ENCODE measurements at places on chromosomes 3 and 15. TPM values are rescaled to one million over a fixed set of nuclear protein-coding genes. Genes with fewer than 3 reads are reported as not detected.

The SPATA12 gene
- total RNA-seq, result not detected

The AMOTL2 gene
- total RNA-seq, result 0.12 TPM

GRCh38 chr3:56125358-56126005 is 342.8 kb downstream of the ERC2 start:
- DNase-seq, result no peak
- H3K27me3 ChIP-seq, result no peaks in the 10 kb centered on the region
- H3K36me3 ChIP-seq, result no peaks in the 10 kb centered on the region
- no peak overlapping the region for H3K27ac ChIP-seq
- H3K4me1 ChIP-seq, result no peaks in the 10 kb centered on the region

- H3K4me1 ChIP-seq, result peaks cover 4% of the 10 kb centered on the region
- peaks cover 30% of the 10 kb centered on the region for H3K27me3 ChIP-seq
- H3K4me3 ChIP-seq, result no peak overlapping the region
- no peak for DNase-seq
- no peak overlapping the region for H3K27ac ChIP-seq
Observed at GRCh38 chr15:93105485-93105884, 16.5 kb upstream of the RGMA start.

- no peak for DNase-seq
- H3K4me1 ChIP-seq, result peaks cover 4% of the 10 kb centered on the region
- no peak overlapping the region for H3K27ac ChIP-seq
- H3K4me3 ChIP-seq, result no peak overlapping the region
Observed at GRCh38 chr15:83278191-83278590, 6.3 kb downstream of the BNC1 start.

DNA sequence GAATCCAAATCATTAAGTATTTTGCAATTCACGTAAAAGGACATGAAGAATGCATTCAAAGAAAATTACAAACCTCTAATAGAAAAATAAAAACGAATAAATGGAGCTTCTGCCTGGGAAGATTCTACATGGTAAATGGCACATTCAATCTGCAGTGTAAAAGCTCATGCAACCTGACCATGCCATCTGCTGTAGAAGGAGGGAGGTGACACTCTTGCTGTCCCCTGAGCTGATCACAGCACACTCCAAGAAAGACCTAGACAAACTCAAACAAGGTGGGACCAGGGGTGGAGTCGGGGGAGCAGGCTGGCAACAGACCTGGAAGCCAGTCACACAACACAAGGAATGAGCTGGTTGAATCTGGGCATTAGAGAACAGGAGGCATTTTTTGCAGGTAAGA is 101.8 kb downstream of the BDH1 start:
- H3K36me3 ChIP-seq, result no peaks in the 10 kb centered on the region
- H3K4me3 ChIP-seq, result no peak overlapping the region
- no peak overlapping the region for H3K27ac ChIP-seq

DNA sequence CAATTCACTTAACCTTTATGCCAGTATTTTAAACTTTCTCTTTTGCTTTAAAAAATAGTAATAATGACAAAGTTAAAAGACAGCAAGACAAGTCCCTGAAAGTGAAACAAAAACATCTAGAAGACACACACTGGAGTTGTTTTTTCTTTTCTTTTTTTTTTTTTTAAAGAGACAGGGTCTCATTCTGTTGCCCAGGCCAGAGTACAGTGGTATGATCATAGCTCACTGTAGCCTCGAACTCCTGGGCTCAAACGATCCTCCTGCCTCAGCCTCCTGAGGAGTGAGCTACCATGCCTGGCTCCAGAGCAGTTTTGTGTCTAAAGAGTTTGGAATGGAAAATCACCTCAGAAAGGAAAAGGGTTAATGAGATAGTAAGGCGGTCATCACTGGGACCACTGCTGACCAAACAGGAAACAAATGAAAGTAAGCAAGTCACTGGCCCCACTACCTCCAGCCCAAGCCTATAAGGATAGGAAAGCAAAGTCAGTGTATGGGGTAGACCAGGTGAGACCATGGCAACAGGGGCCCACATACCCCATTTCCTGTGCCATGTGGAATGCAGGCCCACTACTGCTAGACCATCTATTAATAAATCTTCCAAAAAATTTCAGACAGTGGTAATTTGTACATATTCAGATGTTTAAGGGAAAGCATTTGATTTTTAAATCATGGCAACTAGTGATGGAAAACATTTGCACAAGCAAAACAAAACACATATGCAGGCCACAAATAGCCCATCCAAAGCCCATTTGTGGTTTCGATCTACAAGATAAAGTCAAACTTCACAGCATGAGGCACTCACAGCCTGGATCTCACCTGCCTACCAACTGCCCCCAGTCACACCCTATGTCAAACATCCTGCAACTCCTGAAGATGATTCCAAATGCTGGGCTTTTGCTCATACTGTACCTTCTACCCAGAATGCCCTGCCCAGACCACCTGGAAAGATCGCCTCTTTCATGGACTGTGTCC is 62.6 kb downstream of the OSBPL10 start:
- no peak for DNase-seq
- H3K27me3 ChIP-seq, result no peaks in the 10 kb centered on the region
- H3K27ac ChIP-seq, result peak overlapping the region; percentile 47
- peaks cover 23% of the 10 kb centered on the region for H3K4me1 ChIP-seq
- no peak overlapping the region for H3K4me3 ChIP-seq

The MORC1 gene
- total RNA-seq, result not detected

DNA sequence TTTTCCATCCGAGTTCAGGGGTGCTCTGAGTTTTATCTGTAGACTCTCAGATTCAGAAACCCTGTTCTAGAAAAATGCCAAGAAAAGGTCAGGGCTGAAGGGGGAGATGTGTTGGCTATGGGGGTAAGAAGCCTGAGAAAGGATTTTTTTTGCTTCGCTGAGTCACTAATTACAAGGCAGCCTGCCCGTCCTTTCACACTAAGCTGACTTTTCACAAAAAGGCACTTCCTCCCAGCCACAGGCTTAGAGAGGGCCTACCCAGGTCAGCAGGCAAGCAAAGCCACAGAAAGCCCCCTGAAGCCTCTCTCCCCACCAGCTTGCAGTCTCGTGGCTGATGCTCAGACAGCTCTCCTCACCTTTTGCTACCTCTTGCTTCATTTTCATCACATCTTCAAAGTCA is 192.6 kb upstream of the PRICKLE2 start:
- peaks cover 9% of the 10 kb centered on the region for H3K27me3 ChIP-seq
- no peak overlapping the region for H3K27ac ChIP-seq
- DNase-seq, result no peak
- no peak overlapping the region for H3K4me3 ChIP-seq
- H3K36me3 ChIP-seq, result no peaks in the 10 kb centered on the region

GRCh38 chr3:190870127-190870526 is 7.6 kb upstream of the GMNC start:
- peaks cover 3% of the 10 kb centered on the region for H3K27me3 ChIP-seq
- no peaks in the 10 kb centered on the region for H3K4me1 ChIP-seq
- H3K36me3 ChIP-seq, result no peaks in the 10 kb centered on the region

- H3K27me3 ChIP-seq, result no peaks in the 10 kb centered on the region
- H3K4me3 ChIP-seq, result no peak overlapping the region
- H3K4me1 ChIP-seq, result no peaks in the 10 kb centered on the region
- H3K36me3 ChIP-seq, result no peaks in the 10 kb centered on the region
- H3K27ac ChIP-seq, result no peak overlapping the region
Observed at GRCh38 chr3:110846971-110847370, 224.6 kb upstream of the NECTIN3 start.

DNA sequence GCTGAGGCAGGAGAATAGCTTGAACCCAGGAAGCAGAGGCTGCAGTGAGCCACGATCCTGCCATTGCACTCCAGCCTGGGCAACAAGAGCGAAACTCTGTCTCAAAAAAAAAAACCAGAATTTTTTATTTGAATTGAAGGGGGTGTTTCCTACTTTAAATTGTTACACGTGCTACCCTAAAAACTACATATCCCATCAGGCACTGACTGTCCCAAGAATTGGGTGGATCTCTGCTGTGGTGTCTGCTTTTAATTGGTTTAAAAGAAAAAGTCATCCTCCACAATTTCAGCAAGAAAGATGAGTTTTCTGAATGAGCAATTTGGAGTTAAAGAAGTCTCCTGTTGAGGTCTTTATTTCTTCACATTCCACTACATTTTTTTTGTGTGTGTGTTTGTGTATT is 2.1 kb downstream of the PDIA3 start:
- peak overlapping the region; percentile 97 for H3K4me3 ChIP-seq
- DNase-seq, result no peak
- H3K27me3 ChIP-seq, result no peaks in the 10 kb centered on the region
- peak overlapping the region; percentile 96 for H3K27ac ChIP-seq
- peaks cover 13% of the 10 kb centered on the region for H3K36me3 ChIP-seq

- DNase-seq, result no peak
- H3K27me3 ChIP-seq, result no peaks in the 10 kb centered on the region
- no peak overlapping the region for H3K27ac ChIP-seq
- peaks cover 71% of the 10 kb centered on the region for H3K4me1 ChIP-seq
Observed at GRCh38 chr15:52563501-52564060, 5.2 kb downstream of the ARPP19 start.

The NPAP1 gene
- not detected for total RNA-seq

DNA sequence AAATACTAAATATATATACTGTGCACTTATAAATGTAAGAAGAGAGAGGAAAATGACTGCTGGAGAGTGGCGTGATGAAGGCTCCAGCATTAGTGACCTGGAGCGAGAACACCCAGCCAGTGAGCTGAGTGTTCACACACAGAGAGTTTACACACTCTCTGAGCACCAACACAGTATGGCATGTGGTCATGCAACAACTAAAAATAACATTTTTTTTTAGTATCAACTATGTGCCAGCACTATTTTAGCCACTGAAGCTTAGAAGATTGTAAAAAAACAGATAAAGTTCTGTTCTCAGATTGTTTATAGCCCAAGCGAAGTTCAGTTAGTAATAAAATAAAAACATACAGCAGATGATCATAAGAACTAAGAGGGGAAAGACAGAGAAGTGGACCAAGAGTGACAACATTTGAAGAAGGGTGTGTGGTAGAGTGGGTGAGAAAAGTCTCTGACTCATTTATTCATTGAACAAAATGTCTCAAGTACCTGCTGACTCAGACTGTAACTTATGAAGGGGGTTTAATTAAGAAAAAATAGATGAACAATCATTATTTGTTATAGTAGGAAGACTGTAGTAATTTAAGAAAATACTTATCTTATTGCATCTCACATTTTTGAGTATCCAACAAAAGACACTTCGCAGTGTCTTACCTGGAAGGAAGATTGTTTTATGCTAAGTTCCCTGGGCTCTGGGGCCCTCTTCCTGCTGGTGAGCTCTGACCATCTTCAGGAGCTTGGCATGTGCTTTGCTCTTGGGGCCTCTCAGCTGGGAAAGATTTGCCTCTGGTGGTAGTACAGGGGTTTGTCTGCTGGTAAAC is 43.8 kb downstream of the GAP43 start:
- peak overlapping the region; percentile 43 for H3K27ac ChIP-seq
- H3K4me3 ChIP-seq, result no peak overlapping the region
- peaks cover 34% of the 10 kb centered on the region for H3K4me1 ChIP-seq
- no peaks in the 10 kb centered on the region for H3K36me3 ChIP-seq

DNA sequence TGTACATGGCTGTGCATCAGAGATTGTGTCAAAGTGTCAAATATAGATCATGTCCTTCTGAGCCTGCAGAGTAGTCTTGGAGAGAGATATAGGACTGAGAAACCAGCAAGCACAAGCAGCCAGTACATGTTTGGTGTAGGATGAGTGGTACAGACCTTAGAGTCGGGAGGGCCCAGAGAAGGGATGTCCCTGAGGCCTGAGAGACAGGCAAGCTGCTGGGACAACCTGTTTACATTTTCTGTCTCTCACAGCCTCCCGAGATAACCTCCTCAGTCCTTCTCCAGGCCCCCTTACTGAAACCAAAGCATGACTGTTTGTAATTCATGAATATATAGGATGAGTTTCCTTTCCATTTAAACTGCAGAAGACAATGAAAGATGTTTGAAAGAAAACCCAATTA is 182.4 kb upstream of the STT3B start:
- H3K4me3 ChIP-seq, result no peak overlapping the region
- H3K27me3 ChIP-seq, result no peaks in the 10 kb centered on the region
- no peaks in the 10 kb centered on the region for H3K36me3 ChIP-seq
- no peak overlapping the region for H3K27ac ChIP-seq
- no peak for DNase-seq

GRCh38 chr3:186653984-186654383 is 11.8 kb upstream of the HRG start:
- H3K27me3 ChIP-seq, result peaks cover 21% of the 10 kb centered on the region
- no peaks in the 10 kb centered on the region for H3K4me1 ChIP-seq

DNA sequence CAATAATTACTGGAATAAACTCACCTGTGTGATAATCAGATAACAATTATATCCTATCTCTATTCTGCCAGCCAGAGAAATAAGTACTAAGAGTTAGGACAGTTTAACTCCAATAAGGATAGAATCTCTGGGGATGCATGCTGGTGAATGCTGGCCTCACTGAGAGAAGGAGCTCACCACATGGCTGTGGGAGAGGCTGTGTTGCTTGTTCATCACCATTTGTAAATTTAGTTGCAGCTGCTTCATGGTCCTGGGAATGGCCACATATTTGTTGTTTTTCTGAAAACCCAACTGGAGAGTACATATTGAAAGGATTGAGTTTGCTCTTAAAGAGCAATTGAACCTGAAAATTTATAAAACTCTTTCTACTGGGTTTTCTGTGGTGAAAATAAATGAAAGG is 207.3 kb downstream of the NECTIN3 start:
- H3K36me3 ChIP-seq, result no peaks in the 10 kb centered on the region
- H3K4me1 ChIP-seq, result peaks cover 3% of the 10 kb centered on the region
- no peaks in the 10 kb centered on the region for H3K27me3 ChIP-seq
- no peak overlapping the region for H3K4me3 ChIP-seq
- no peak for DNase-seq
- no peak overlapping the region for H3K27ac ChIP-seq

The GATM gene
- 1.3 TPM for total RNA-seq

The ANKDD1A gene
- total RNA-seq, result 6.3 TPM

DNA sequence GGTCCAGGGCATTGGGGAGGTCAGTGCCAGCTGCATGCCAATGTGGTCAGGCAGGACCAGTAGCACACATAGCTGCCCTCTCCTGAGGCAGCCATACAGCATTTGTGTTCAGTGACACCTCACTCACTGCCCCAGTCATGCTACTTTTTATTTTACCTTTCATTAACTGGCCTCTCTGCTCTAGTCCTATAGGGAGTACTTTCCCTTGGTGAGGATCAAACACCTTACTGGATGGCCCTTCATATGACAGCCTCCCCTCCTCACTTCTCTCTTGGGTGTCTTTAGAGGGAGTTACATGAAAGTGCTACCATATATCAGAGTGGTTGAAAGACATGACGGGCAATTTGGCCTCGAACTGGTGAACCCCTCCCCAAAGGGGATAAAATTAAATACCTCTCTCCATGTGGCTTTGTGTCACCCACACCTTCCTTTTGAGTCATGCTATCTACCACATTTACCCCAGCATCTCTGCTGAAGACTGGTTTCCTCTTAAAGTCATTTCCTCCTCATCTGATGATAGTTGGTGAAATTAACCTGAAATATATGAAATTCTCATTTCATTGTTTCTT is 17.6 kb downstream of the RLBP1 start:
- peak overlapping the region; percentile 55 for H3K27ac ChIP-seq
- H3K27me3 ChIP-seq, result no peaks in the 10 kb centered on the region
- peaks cover 3% of the 10 kb centered on the region for H3K36me3 ChIP-seq
- H3K4me1 ChIP-seq, result peaks cover 36% of the 10 kb centered on the region

The DAPK2 gene
- total RNA-seq, result 0.81 TPM

The PCLAF gene
- 82.4 TPM for total RNA-seq

The OXTR gene
- 1.1 TPM for total RNA-seq

All from activated CD4-positive, alpha-beta memory T cell treated with anti-CD3 and anti-CD28 coated beads for 36 hours (primary cell).